ENCODE measurements at places on chromosomes 2 and 18. TPM values are rescaled to one million over a fixed set of nuclear protein-coding genes. Genes with fewer than 3 reads are reported as not detected.

RBM45 gene
- total RNA-seq, result 25.0 TPM

DNER gene
- 42.9 TPM for total RNA-seq

GPR39 gene
- total RNA-seq, result 6.9 TPM

C1QL2 gene
- total RNA-seq, result 0.03 TPM

EVX2 gene
- total RNA-seq, result not detected

SALL3 gene
- total RNA-seq, result not detected

CNOT11 gene
- total RNA-seq, result 63.4 TPM

CD207 gene
- not detected for total RNA-seq

IL1F10 gene
- not detected for total RNA-seq

PRKAG3 gene
- total RNA-seq, result not detected

DSEL gene
- 4.6 TPM for total RNA-seq

SP5 gene
- not detected for total RNA-seq

LHCGR gene
- not detected for total RNA-seq

HSPD1 gene
- total RNA-seq, result 581 TPM

UGT1A7 gene
- not detected for total RNA-seq

ANXA4 gene
- 24.6 TPM for total RNA-seq

MAPK4 gene
- not detected for total RNA-seq

FMNL2 gene
- 40.1 TPM for total RNA-seq

MYOM1 gene
- not detected for total RNA-seq

TSPYL6 gene
- not detected for total RNA-seq

UGT1A3 gene
- not detected for total RNA-seq

STARD6 gene
- not detected for total RNA-seq

TANC1 gene
- 17.0 TPM for total RNA-seq

KIF1A gene
- total RNA-seq, result 0.14 TPM

FECH gene
- 54.0 TPM for total RNA-seq

TWIST2 gene
- total RNA-seq, result 49.9 TPM

STON1 gene
- 0.07 TPM for total RNA-seq

NR4A2 gene
- 0.67 TPM for total RNA-seq

REG1B gene
- not detected for total RNA-seq

PROKR1 gene
- total RNA-seq, result not detected

CDH2 gene
- total RNA-seq, result 60.4 TPM

KCNIP3 gene
- total RNA-seq, result 1.6 TPM

CIAO1 gene
- 135 TPM for total RNA-seq

ATP6V1C2 gene
- total RNA-seq, result not detected

ZNF396 gene
- not detected for total RNA-seq

CNPPD1 gene
- total RNA-seq, result 23.3 TPM

ZNF521 gene
- total RNA-seq, result 19.9 TPM

TTC32 gene
- 4.5 TPM for total RNA-seq

SPOPL gene
- total RNA-seq, result 15.8 TPM

OSBPL6 gene
- total RNA-seq, result 18.3 TPM

COLEC12 gene
- not detected for total RNA-seq

STPG4 gene
- 0.70 TPM for total RNA-seq

CNGA3 gene
- not detected for total RNA-seq

D2HGDH gene
- 15.3 TPM for total RNA-seq

SLC5A6 gene
- total RNA-seq, result 82.0 TPM

GPN1 gene
- total RNA-seq, result 52.9 TPM

CRYGC gene
- total RNA-seq, result 0.17 TPM

CXXC1 gene
- total RNA-seq, result 101 TPM

SRD5A2 gene
- not detected for total RNA-seq

GALR1 gene
- total RNA-seq, result not detected

CXCR1 gene
- not detected for total RNA-seq

MARCO gene
- total RNA-seq, result 0.32 TPM

CNDP1 gene
- total RNA-seq, result not detected

GPR45 gene
- not detected for total RNA-seq
